ENCODE measurements at places on chromosomes 3 and 15. TPM values are rescaled to one million over a fixed set of nuclear protein-coding genes. Genes with fewer than 3 reads are reported as not detected.
A peak's percentile ranks its signal among the peaks of the same experiment; 100 is the strongest.

The PRKCI gene
- 61.9 TPM for total RNA-seq

DNA sequence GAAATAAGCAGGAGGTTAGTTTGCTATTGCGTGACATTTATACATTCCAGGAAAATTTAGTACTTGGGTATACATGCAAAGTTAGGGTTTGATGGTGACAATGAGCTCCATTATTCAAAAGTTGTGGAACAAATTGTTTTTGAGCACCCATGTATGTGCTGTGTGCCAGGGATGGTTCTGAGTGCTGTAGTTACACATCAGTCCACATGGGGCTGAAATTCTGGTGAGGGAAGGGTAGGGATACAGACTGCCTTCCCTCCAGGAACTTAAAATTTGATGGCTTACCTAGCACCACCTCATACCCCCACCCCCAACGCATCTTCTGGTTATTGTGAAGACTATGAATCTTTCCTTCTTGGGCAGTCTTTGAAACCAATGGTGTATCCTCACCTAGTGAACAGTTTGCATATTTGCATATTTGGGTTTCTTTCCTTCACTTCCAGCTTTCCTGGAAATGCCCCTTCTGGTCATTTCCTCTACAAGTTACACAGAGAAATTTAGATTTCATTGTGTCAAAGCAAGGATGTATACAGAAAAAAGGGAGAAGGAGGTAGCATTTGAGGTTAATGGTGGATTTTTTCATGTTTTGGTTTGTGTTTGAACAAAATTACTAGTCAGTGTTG, 222.0 kb upstream of the IL12A start:
- DNase-seq: no peak

GRCh38 chr3:162302983-162303624, 806.5 kb downstream of the OTOL1 start:
- no peak for DNase-seq

DNA sequence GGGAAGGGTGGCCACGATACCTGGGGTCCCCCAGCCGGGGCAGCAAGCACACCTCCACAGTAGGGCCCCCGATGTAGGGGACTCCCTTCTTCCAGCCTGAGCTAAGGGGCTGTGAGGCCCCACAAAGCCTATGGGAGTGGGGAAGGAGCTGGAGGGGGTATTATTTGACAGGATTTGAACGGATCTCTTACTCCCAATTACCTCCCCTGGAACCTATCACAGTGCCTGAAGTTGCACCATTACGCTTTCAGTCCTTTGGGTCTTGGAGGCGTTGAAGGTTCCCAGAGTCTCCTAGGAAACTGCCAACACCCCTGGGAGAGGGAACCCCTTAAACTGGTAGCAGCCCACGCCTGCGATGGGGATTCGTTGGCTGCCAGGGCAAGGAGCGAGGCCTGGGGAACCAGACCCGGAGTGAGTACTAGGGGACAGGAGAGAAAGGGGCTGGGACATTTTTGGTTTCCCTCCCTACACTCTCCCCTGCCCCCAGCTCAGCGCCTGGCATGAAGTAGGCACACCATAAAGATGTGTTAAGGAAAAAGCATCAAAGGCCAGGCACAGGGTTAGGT, 409 bp upstream of the LHFPL4 start:
- DNase-seq: no peak

DNA sequence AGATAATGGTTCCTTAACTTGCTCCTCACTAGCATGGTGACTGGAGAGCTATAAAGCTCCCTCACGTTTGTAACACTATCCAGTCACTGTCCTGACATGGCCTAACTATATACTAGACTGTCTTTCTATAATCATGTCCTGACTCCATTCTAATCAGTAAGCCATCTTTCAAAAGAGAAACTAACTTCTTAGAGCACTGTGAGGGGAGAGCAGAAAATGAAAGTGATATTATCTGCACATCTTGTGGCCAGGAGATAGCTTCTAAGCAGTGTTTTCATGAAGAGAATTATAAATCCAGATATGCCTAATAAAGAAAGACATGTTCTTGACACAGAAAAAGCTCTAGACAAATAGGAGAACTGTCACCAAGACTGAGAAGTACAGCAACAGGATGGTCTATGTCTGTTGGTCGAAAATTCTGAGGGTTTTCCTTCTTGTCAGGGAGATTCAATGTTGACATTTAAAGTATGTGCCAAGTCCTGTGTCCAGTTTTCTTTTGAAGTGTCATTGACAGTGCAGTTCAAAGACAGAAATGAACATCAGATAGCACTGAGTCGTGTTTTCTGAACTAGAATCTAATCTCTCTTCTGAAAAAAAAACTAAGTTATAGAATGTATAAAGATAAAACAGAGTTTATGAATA, 230.6 kb upstream of the PEX5L start:
- DNase-seq: no peak

DNA sequence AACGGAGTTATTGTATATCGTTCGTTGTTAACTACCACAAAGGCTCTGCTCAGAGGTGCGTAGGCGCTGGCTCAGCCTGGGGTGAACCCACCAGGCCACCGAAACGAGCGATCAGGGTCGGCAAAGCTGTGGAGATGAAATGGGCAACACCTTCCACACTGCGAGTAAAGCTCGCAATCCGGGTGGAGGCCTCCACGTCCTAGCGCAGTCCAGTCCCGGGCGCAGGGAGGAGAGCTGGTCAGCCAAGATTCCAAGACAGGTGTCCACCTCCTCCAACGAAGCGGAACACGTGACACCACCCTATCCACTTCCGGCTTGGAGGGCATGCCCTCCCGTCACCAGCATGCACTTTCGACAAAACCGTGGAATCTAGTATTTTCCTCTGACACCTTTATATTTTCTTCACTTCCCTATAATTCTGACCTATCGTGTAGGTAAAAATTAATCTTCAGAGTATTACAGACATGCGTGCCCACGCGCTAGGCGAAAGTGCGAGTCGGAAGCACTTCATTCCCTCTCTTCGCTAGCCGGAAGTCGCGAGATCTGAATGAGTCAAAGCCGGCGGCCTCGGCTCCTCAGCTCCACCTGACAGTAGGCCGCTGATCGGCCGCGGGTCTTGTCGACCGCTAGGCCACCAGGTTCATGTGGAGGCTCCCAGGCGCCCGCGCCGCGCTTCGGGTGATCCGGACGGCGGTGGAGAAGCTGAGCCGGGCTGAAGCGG, at the start of gene PDE12:
Gene PDE12 (plus strand): TSS at position 537 of the 721 bp plus-strand sequence. CDS start 106 bp downstream, at position 643.
- DNase-seq: peak; percentile 86

The GOLGA8S gene
- not detected for total RNA-seq
